ENCODE measurements at places on chromosomes 13 and 19.

- no peak for DNase-seq
Observed at GRCh38 chr13:111034811-111035210, 80.3 kb upstream of the ARHGEF7 start.

GRCh38 chr19:29655648-29656335 is 9.5 kb upstream of the PLEKHF1 start:
- DNase-seq, result no peak

DNA sequence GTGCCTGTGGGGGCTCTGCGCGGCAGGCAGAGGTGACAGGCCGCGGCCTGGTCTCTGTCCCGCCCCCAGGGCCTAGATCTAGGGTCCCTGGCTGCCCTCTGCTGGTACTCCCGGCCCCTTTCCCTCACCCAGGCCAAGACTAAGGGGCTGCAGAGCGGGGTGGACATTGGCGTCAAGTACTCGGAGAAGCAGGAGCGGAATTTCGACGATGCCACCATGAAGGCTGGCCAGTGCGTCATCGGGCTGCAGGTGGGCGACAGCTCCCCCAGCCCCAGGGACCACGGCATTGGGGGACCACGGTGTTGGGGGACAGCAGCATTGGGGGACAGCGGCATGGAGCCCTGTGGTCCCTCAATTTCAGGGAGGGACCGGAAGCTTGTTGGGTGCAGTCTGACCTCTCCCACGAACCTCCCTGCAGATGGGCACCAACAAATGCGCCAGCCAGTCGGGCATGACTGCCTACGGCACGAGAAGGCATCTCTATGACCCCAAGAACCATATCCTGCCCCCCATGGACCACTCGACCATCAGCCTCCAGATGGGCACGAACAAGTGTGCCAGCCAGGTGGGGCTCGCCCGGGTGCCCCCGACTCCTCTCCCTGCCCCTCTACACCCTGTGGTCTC is 3.8 kb upstream of the ABCA7 start:
- DNase-seq, result no peak

DNA sequence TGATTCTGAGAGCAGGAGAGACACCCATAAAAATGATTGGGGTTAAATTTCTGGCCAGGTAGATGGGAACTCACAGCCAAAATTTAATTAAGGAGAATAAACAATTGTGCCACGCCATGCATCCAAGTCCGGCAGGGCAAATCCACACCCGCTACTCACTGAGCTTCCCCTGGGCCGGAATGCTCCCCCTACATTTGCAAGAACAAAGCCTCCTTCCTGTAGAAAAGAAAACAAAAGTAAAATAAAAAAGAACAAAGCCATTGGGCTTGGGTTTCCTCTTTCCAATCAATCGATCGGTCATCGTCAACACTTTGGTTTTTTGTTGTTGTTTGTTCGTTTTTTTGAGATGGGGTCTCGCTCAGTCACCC is 30.2 kb upstream of the TFDP1 start:
- DNase-seq, result no peak

- no peak for DNase-seq
Observed at GRCh38 chr19:6887316-6887715, at the start of gene ADGRE1. Gene ADGRE1 (plus strand): TSS chr19:6887579. CDS start chr19:6887609, 30 bp downstream.

- DNase-seq, result no peak
Observed at GRCh38 chr13:20391597-20392452, 133.8 kb downstream of the CRYL1 start.

- DNase-seq, result no peak
Observed at GRCh38 chr13:41383386-41383785, 72.3 kb downstream of the NAA16 start.

GRCh38 chr19:11387162-11388034 is 3.3 kb upstream of the EPOR start:
- no peak for DNase-seq

GRCh38 chr13:50919277-50919676 is 9.7 kb downstream of the RNASEH2B start:
- no peak for DNase-seq

DNA sequence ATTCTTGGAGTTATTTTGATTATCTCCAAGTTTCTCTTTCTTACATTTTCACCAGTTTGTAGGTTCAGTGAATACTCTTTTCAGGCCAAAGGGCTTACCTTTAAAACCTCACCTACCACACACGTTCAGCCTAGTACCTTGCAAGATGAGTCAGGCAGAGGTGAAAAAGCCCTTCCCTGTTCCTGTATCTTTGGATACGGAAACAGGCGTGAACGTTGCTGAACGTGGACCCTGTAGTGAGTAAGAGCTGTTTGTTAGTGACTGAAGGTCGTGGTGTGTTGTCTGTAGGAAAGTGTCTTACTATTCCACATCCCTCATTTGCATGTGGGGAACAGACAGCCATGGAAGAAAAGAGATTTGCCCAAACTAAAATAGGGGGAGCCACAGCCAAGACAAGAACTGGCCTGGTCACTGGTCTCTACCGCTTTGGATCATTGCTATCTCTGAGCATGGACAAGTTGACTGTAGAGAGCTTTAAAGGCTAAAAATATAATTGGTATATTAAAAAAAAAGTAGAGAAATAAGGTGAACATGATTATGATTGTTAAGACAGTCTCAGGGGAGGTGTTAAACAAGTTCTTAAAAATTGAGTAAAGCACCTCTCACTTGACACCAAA is 3.5 kb downstream of the CEBPG start:
- DNase-seq, result no peak

GRCh38 chr13:48333976-48334375 is 30.4 kb downstream of the RB1 start:
- no peak for DNase-seq

- no peak for DNase-seq
Observed at GRCh38 chr13:49833402-49833801, 40.9 kb upstream of the KPNA3 start.

DNA sequence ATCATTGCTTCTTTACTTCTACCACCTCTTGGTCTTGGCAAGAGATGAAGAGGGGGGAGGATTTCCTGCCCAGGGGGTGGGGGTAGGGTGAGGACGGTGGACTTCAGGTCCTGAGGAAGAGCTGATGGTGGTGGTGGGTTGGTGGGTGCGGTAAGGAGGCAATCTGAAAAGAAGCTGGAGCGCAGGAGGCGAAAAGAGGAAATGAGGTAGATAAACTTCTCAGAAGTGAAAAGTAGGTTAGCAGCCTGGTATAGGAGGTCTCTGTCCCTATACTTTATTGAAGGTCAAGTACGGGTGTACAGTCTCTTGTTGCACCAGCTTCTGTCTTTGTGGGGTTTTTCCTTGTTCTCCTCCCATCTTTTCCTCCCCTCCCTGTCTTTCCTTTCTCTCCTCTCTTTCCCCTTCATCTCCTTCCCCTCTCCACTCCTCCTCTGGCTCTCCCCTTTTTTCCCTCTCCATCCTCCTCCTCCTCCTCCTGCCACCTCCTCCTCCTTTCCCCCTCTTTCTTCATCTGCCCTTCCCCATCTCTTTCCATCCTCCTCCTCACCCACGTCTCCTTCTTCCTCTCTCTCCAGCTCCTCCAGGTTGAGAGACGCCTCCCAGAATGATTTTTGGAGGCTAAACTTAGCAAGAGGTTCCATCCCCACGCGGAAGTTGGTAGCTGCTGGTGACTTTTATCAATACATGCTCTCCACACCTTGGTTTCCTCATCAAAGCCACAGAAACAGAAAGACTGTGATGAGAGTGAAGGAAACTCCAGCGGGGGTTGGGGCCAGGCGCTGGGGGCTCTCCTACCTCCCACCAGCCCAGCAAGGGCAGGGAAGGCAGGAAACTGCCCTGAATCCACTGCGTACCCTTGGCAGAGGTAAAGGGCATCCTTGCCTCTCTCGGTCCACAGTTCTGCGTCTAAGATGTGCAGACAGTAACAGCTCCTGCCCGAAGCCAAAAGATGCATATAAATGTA is 15.3 kb downstream of the TNFSF14 start:
- DNase-seq, result peak; percentile 57

GRCh38 chr19:47651691-47652090 is 42.8 kb downstream of the BICRA start:
- DNase-seq, result no peak

GRCh38 chr13:110929104-110929777 is 14.4 kb upstream of the ANKRD10 start:
- DNase-seq, result no peak

DNA sequence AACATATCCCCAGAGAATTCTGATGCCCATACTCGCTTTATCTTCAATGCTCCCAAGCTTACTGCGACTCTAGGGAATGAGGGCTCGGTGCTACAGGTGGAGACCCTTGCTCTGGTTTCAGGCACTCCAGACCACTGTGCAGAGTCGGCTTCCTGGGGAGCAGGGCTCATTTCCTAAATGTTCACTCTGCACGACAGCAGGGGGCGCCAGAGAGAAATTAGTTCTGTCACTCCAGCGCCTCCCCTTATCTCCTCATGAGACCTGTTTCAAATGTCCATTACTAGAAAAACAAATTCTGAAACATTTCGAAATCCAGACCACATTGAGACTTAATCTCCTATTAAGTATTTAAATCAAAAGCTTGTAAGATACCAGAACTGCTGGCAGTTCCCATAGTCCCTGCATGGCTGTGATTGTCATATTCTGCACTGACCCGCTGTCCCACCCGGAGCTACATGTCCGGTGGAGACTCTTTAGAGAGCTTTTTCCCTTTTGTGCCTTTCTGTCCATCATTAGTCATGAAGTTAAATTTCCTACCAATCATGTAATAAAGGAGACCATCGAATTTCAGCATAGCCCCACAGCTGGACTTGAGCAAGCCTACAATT is 22.4 kb downstream of the EPSTI1 start:
- DNase-seq, result peak; percentile 57

DNA sequence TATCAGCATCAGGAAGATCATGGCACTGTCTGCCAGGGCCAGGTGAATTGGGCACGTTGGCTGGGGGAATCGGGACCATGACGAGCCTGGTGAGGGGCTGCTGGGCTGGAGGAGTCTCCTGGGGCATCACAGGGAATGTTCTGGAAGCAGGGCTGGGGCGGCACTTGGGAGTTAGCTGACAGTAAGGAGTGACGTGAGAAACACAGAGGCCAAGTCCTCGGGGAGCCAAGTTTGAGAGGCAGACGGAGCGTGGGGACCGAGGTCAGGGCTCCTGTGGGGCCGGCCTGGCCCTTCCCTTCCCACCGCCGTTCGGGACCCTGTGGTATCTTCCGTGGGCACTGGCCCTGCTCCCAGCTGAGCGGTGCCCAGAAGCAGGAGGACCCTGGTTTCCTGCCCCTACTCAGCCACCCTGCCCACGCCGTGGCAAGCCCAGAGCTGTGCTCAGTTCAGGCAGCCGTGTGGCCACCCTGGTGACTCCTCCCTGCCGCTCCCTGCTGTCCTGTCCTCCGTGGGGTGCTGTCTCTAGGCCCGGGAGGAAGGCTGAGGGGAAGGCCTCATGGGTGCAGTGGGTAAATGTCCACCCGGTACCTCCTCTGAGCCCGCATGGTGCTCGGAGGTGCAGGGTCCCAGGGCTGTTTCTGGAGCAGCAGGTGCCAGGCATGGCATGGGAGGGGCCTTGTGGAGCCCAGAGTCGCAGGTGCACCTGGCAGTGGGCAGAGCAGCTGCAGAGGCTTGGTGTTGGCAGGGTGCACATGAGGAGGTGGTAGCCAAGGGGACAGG is 25.2 kb downstream of the CRTC1 start:
- DNase-seq, result no peak

GRCh38 chr13:97844151-97844550 is 109.3 kb upstream of the IPO5 start:
- DNase-seq, result no peak

- DNase-seq, result no peak
Observed at GRCh38 chr13:41864658-41865057, 96.3 kb downstream of the VWA8 start.

DNA sequence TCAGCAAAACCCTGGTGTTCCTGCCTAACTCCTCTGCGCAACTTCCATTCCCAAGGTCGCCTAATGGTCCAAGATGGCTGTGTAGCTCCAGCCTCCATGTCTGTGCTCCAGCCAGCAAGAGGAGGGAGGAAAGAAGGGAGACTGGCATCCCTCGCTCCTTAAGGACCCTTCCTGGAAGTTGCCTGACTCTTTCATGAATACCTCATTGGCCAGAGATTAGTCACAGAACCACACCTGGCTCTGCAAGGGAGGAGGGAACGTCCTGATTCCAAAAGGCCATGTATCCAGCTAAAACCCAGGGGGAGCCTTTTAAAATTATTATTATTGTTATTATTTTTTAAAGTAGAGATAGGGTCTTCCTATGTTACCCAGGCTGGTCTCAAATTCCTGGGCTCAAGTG is 4.8 kb downstream of the KCNK6 start:
- no peak for DNase-seq

DNA sequence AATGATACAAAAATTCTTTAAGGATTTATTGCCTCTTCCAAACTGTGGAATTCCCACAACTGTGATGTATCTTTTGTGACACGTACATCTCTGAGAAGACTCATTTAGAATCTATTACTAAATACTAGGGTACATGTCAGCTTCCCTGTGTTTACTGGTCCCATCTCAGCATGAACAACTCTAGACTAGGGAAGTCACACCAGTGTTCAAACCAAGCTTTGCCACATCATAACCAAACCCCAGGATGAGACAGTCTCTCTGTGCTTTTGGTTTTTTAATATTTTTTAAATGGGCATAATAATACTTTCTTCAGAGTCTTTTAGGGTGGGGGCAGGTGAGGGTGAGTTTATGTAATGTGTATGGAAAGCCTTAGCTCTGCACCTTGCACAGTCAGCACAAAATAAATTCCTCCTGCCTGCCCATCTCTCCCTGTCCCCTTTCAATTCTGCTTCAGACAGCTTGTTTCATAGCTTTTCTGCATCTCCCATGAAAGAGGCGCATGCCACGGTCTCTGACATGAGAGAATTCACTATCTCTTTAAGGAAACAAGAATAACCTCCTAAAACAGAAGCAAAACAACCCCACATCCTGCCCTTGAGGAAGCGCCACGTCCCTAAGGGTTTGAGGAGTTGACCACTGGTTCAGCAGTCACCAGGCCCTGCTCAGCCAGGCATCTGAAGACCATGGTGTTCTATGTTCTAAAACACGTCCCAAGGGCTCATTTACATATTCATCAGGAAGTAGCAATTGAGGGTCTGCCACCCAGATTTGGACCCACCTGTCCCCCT is 174.5 kb downstream of the USP12 start:
- DNase-seq, result no peak

GRCh38 chr19:33248954-33249613 is 23.4 kb upstream of the SLC7A10 start:
- no peak for DNase-seq

DNA sequence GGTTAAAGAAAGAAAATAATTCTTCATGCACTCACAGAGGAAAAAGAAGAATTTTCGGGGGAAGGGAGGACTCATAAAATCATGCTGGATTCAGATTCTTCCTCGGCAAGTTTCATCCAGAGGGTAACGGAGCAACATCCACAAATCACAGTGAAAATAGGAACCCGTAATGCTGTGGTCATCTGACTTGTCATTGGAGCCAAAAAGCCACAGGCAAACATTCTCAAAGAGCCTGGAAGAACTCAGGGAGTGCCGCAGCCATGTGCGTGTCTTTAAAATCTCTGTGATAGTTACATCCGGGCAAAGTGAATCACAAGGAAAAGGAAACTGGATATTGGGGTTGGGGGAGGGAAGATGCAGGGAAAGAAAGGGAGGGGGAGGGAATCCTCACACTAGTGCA is 33.0 kb upstream of the VSTM2B start:
- no peak for DNase-seq

All from stimulated activated CD4-positive, alpha-beta T cell treated with anti-CD3 and anti-CD28 coated beads, TNF-alpha, amount 100 ng/mL, for 48 hours (primary cell).